ENCODE measurements at places on chromosomes 5 and 9.

GRCh38 chr5:77620405-77620804 is 18.1 kb downstream of the OTP start:
- no peak for DNase-seq

DNA sequence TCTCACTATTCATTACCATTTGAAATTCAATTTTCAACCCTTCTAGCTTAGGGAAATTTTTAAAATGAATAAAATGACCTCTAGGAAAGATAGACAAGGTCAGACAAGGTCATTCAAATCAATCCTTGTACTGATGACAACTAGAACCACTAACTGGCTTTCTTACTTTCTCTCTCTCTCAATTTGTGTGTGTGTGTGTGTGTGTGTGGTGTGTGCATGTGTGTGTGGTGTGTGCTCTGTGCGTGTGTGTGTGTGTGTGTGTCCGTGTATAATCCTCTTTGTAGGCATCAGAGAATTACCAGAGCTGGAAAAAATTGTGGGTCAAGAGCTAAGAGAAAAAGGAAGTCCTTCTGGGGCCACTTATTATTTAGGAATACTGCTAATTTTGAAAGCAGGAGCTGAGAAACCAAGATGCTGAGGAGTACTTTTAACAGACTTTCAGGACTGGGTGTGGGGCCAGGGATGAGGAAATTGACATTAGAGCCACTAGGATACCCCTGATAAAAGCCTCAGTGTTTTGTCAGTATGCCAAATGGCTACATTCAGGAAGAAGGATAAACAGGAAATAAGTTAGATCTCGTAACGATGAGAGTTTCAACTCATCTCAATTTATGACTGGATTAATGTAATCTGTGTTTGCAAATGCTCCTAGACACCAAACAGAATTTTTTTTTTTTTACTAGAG is 723.3 kb downstream of the CETN3 start:
- peak; percentile 21 for DNase-seq

- DNase-seq = no peak
Observed at GRCh38 chr5:115594128-115595047, 7.9 kb downstream of the TICAM2 start.

- no peak for DNase-seq
Observed at GRCh38 chr5:105397749-105398148, 1835.2 kb upstream of the NUDT12 start.

GRCh38 chr9:133060417-133060841 is 1.4 kb upstream of the CEL start:
- peak; percentile 24 for DNase-seq

DNA sequence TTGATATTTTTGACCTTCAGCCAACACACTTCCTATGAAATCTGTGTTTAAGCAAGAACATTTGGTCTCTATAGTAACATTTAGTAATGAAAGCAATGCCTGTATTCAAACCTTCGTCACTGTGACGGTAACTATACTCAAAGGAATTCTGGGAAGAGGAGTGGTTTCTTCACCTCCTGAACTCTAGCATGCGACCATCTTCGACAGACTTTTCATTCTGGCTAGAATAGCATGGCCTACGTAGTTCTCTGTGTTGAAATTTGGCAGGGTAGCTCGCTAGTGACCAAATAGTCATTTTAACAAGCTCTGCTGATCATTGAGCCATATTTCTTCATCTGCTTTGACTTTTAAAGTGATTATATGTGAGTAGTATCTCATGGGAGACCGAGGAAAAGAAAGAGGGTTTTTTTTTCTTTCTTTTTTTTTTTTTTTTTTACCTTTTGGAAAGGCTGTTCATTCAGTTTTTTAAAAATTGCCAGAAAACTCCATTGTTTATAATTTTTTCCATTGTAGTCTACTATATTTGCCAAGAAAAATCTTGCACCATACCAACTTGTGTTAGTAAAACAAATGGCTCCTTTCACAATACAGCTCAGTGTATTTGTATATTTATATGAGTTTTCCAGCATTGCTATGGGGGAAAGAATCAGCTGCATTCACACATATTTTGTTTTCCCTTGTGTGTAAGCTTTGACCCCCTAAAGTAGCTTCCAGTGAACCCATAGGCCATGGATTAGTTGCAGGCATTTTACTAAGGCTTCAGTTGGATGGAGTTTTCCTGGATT is 166.8 kb downstream of the NNT start:
- DNase-seq = no peak

DNA sequence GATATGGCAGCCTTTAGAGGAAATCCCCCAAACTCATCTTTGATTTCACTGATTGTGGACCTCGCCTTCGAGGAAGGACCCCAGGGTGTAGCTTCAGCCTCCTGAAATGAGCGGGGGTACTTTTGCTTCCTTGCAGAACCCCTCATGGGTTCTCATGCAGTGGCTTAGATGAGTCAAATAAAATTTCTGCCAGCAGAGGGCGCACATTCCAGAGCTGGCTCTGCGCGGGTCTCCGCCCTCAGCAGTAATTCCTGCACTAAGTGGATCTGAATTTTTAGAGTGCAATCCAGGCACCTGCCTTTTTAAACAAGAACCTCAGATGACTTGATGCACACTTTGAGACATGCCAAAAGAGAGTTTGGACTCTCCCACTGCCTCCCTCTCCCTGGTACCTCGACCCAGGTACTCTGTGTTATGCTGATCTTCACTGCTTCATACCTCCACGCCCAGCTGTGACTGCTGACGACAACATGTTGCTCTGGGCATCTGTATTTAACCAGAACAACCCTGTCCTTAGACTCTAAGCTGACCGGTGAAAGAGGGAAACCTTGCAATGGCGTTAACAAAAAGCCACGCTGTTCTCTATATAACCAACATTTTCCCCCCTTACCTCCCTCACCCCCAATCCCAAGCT is 7.3 kb downstream of the EGFLAM start:
- DNase-seq = peak; percentile 67

GRCh38 chr5:39211773-39212172 is 7.6 kb downstream of the FYB1 start:
- no peak for DNase-seq

DNA sequence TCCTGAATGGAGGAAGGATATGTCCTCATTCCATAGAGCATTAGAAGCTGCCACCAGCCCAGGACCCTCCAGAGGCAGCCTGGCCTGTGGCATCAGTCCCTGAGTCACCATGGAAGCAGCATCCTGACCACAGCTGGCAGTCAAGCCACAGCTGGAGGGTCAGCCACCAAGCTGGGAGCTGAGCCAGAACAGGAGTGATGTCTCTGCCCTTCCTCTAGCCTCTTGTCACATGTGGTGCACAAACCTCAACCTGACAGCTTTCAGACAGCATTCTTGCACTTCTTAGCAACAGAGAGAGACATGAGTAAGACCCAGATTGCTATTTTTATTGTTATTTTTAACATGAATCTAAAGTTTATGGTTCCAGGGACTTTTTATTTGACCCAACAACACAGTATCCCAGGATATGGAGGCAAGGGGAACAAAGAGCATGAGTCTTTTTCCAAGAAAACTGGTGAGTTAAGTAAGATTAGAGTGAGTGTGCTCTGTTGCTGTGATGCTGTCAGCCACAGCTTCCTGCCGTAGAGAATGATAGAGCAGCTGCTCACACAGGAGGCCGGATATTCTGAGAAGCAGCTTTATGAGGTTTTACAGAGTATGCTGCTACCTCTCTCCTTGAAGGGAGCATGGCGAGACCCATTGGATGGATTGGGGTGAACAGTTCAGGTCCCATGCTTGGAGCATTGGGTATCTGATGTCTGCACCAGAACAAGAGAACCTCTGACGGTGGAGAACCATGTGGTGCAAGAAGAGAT is 13.0 kb upstream of the CYFIP2 start:
- peak; percentile 33 for DNase-seq

DNA sequence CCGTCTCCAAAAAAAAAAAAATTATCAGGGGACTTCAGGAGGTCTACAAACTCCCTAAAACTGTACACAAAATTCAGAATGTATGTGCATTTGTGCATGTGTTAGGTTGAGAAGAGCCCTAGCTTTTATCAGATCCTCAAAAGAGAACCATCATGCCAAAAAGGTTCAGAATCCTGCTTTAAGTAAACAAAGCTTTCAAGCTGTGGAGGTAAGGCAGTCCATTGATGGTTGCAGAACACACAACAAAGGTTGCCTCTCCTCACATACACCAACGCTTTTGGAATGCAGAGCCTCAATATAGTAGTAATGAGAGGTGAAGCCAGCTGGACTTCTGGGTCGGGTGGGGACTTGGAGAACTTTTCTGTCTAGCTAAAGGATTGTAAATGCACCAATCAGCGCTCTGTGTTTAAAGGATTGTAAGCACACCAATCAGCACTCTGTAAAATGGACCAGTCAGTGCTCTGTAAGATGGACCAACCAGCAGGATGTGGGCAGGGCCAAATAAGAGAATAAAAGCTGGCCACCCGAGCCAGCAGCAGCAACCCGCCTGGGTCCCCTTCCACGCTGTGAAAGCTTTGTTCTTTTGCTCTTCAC is 57.9 kb upstream of the RNF38 start:
- DNase-seq = no peak

GRCh38 chr5:147674411-147674810 is 108.1 kb downstream of the JAKMIP2 start:
- no peak for DNase-seq

GRCh38 chr5:56564541-56565282 is 250.6 kb upstream of the MAP3K1 start:
- no peak for DNase-seq

- DNase-seq = no peak
Observed at GRCh38 chr5:89156226-89156625, 273.2 kb upstream of the MEF2C start.

DNA sequence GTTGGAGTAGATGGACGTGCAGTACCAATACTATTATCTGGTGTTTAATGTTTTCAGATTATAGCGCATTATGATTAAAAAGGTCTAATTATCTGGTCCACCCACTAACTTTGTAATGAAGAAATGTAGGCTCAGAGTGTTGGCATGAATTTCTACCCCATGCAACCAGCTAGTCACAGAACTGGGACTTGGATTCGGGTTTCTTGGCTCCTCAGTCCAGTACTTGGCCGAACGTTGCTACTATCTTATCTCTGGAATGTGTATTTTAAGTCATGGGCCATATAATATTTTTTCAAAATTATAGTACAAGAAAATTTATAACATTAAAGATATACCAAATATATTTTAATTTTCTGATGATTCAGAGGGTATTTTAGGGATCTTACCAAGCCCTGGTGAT is 657.5 kb upstream of the DMAC1 start:
- DNase-seq = no peak

GRCh38 chr5:128966375-128966774 is 1.1 kb downstream of the SLC27A6 start:
- DNase-seq = peak; percentile 13

GRCh38 chr5:11620172-11620571 is 284.1 kb downstream of the CTNND2 start:
- no peak for DNase-seq
